ENCODE measurements at places on chromosomes 4 and X.

DNA sequence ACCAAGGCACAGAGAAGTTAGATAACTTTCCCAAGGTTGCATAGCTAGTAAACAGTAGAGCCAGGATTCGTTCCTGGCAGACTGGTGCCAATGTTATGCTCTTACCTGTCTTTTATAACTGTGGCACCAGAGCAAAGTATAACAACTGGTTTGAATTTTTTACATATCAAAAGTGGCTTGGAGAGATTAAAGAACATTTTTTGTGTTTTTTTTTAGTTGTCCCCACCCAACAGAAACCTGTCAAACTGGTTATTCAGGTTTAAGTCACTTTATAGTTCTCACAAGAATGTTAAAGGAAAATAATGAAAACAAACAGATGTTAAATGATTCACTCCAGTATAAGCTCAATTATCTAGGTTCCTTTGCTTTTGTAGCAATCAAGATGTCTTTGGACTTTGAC lies 15.6 kb upstream of the FAM47E start:
- DNase-seq: no peak

DNA sequence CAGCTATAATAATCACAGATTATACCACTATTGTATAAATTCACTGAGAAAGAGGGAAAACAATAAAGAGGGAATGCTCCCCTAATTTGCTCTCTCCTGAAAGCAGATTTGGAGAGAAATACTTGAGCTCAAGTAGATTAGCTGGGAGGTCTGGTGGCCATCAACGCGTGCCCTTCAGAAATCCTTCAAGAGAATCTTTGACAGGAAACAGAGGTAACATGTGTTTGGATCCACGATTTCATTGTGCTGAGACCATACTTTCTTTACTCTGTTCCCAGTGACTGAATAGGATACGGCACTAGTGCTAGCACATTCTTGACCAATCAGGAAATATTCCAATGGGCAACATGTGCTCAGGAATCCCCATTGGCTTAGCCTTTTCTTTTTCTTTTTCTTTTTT lies 1395.3 kb downstream of the RAPGEF2 start:
- DNase-seq: no peak

DNA sequence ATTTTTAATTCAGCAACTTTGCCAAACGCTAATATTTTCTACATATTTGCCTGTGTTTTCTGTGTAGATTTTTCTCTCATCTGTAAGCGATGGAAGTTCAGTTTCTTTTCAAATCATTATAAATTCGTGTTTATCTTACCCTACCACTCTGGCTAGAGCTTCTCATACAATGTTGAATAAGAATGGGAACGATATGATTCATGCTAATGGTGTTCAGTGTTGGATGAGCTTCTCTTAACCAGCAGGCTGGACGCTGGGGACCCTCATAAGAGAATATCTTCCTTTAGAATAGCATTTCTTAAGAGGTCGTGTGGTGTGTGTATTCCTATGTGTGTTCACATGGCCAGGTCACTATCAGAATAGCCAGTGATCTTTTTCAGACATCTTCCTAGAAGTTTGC lies 31.0 kb downstream of the NSDHL start:
- DNase-seq: no peak

DNA sequence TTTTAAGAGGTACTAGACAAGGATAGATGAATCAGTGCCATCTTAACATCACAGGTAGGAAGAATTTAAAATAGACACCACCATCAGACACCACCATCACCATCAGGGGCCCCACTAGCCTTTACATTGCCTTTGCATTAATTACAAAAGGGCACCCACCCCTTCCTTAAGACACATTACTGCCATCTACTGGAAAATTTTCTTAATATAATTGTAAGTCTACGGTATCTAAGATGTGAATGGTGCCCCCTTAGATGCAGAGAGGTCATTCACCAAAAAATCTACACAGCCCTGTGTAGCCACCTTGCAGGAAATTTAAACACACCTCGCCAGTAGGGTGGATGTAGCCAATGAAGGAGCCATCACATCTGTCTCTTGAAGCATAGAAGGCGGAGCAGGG lies 184.1 kb downstream of the MID1IP1 start:
- DNase-seq: peak; percentile 12

DNA sequence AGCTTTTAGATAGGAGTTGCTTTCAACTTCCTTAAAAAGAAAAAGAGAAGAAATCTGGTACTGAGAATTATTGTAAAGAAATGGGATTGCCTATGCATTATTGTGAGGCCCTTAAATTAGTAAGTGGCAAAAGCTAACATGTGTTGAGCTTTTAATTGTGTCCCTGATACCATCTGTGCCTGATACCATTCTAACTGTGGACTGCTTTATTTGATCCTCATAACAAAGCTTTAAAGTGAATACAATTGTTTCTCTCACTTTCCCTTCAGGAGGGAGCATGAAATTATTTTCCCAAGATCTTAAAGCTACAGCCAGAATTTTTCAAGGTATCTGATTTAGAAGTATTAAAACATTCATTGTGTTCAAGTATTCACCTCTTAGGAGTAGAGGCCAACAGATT lies 9.9 kb downstream of the KCTD8 start:
- no peak for DNase-seq

- no peak for DNase-seq
Measured at GRCh38 chr4:124203613-124204238, 508.8 kb downstream of the ANKRD50 start.

GRCh38 chrX:10325611-10326010 lies 168.8 kb downstream of the CLCN4 start:
- DNase-seq: no peak

DNA sequence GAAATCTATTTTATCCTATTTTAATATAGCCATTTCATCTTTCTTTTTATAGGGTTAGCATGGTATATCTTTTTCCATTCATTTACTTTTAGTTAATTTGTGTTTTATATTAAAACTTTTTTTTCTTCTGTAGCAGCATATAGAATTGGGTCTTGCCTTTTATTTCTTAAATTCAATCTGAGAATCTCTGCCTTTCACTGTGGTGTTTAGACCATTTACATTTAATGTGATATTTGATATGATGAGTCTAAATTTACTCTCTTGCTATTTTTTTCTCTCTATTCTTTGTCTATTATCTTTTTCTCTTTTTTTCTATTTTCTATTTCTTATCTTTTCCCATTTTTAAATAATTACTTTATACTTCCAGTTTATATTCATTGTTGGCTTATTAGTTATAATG lies 105.4 kb upstream of the HAND2 start:
- no peak for DNase-seq

DNA sequence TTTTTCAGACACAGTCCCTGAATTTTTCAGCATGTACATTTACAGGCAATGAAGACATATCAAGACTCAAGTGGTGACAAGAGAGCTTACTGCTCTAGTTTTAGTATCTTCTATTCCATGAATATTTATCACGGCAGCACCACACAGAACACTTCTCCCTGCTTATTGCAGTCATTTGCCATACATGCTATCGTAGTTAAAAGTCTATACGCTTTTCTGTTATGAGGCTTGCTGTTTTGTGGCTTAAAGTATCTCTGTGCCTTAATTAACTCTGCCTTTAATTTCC lies 65.4 kb upstream of the GK2 start:
- no peak for DNase-seq

DNA sequence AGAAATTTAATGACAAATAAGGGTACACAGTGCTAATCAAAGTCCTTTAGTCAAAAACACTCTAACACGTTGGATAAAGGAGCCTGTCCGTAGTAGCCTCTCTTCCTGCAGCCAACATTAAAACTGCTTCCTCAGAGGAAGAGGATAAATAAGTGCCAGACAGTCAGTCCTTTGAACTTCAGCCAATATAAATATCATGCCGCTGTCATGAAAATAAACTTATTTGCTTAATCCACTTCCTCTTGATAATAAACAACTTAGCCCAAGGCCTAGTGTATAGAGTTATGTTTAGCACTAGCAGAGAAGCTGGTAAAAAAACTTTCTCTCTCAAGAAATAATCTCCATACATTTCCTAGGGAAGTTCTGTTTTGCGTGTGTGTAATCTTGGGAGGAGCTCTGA lies 196.7 kb downstream of the HS3ST1 start:
- DNase-seq: no peak

- DNase-seq: no peak
Measured at GRCh38 chr4:184373886-184374405, 100.4 kb downstream of the IRF2 start.

DNA sequence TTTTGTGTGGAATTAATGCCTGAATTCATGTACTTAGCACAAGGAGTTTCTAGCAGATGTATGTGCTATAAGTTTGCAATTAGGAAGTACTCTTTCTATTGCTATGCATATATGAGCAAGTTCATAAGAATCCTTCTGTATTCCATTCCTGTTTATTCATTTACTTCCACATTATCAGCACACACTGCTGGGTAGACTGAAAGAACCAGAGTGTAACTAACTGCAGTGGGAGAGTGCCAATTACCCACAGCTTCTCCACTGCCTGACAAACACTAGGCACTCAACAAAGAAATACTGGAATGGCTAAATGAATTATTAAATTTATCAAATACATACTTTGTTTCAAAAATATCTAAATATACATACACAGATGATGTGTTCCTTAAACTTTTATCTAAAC lies 219.6 kb downstream of the CAMK2D start:
- no peak for DNase-seq

GRCh38 chr4:143431526-143432257 lies 81.8 kb upstream of the SMARCA5 start:
- no peak for DNase-seq

DNA sequence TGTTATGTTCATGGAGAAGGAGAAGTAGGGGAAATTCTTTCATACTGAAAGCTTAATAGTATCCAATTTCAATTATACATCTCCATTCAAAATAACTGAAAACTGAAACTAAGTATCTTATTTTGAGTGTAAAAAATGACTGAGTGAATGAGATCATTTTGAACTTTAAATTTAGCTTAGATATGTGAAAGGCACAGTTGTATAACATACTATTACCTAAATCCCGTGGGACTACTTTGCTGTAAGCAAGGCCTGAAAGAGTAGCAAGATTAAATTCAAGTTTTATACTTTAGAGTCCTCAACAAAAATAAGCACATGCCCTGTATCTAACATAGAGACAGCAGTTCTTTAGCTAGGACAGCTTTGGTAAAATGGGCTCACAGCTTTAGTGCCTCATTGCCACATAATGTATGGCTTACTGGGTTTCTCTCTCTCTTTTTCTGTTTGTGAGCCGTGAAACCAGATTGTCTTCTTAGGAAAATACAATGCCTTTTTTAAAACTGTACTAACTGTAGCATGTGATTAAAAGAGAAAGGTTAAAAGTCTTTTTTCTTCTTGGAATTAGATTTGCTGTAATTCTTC lies 43.2 kb downstream of the GSTCD start:
- no peak for DNase-seq

DNA sequence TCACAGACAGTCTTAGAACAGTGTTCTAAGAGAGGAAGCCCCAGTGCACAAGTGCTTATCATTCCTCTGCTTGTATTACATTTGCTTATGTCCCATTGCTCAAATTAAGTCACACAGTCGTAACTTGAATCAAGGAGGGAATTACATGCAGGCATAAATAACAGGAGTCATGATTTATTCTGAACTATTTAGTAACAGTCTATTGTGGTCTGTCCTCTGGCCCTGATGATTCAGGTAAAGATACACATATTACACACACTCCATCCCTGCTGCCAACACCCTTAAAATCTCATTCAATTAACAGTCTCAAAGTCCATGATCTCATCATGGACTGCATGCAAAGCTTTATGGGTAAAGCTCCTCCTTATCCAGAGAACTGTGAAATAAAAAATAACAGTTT lies 60.1 kb downstream of the GRIA2 start:
- DNase-seq: no peak

DNA sequence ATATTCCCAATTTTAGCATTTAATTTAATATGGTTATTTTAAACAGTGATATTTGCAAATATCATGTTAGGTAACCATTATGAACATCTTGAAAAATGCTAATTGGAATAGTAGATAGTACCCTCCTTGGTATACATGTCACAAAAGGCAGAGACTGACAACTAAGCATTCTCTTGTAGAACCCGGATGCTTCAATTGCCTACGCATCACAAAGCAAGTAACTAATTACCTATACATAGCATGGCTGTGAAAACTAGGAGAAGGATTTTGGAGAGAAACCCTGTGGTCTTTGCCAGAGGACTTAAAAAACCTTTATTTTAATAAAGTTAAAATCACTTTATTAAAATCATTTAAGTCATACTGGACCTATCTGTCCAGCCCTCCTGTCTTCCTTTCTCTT lies 764.1 kb upstream of the TENM3 start:
- DNase-seq: no peak

GRCh38 chrX:19883878-19884277 lies 3.5 kb downstream of the SH3KBP1 start:
- DNase-seq: no peak

DNA sequence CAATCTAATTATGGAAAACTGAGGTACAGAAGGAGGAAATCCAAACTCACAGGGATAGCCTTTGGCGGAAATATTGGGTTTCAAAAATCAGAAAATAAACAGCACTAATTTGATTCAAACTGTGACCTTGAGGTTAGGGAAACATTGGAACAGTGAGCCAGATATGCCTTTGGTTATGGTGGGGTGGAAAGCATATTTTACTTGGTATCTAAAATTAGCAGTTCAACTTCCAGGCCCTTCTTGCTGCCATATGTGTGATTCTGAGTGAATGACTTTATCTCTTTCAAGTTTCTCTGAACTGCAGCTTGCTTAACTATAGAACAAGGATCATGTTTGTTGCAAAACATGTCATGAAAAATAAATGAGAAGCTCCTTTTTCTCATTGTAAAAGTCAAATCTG lies 240.9 kb upstream of the VEGFC start:
- DNase-seq: no peak

- DNase-seq: no peak
Measured at GRCh38 chrX:120401301-120401700, 39.4 kb downstream of the ATP1B4 start.

GRCh38 chrX:153588021-153588781 lies 10.7 kb downstream of the CCNQ start:
- no peak for DNase-seq

GRCh38 chr4:17595471-17596005 lies 18.5 kb downstream of the LAP3 start:
- DNase-seq: no peak

- DNase-seq: no peak
Measured at GRCh38 chrX:150967786-150968185, 15.3 kb upstream of the HMGB3 start.

GRCh38 chr4:38152305-38152704 lies 192.1 kb downstream of the PTTG2 start:
- no peak for DNase-seq

- no peak for DNase-seq
Measured at GRCh38 chr4:139282721-139283075, 2.7 kb upstream of the MGARP start.

- DNase-seq: no peak
Measured at GRCh38 chr4:151302432-151302831, 23.0 kb downstream of the SH3D19 start.
